Fibroblast of lung (primary cell): ENCODE measurements at places on chromosomes 1 and 21. TPM values are rescaled to one million over a fixed set of nuclear protein-coding genes. Genes with fewer than 3 reads are reported as not detected.
A peak's percentile ranks its signal among the peaks of the same experiment; 100 is the strongest.

- no peak for DNase-seq
- H3K4me3 ChIP-seq, result no peak overlapping the region
- no peak overlapping the region for H3K27ac ChIP-seq
- no peaks in the 10 kb centered on the region for H3K36me3 ChIP-seq
- H3K4me1 ChIP-seq, result no peaks in the 10 kb centered on the region
Observed at GRCh38 chr1:4603295-4604110, 50.9 kb upstream of the AJAP1 start.

Gene FCRL2
- polyA plus RNA-seq, result not detected in 2 replicates

Gene CAP1
- 744 and 836 TPM in 2 replicates for polyA plus RNA-seq

GRCh38 chr1:34360574-34360973 is 183.9 kb downstream of the C1orf94 start:
- no peak overlapping the region for H3K4me3 ChIP-seq
- H3K4me1 ChIP-seq, result no peaks in the 10 kb centered on the region
- H3K36me3 ChIP-seq, result no peaks in the 10 kb centered on the region
- H3K27ac ChIP-seq, result no peak overlapping the region
- DNase-seq, result peak; percentile 14

GRCh38 chr1:87305151-87305550 is 23.5 kb upstream of the LMO4 start:
- no peak overlapping the region for H3K27ac ChIP-seq
- H3K4me3 ChIP-seq, result no peak overlapping the region
- DNase-seq, result no peak

Gene FMN2
- 8.0 and 15.2 TPM in 2 replicates for polyA plus RNA-seq

Gene SMCP
- polyA plus RNA-seq, result 0.12 TPM in 1 of 2 replicates, not detected in the other

DNA sequence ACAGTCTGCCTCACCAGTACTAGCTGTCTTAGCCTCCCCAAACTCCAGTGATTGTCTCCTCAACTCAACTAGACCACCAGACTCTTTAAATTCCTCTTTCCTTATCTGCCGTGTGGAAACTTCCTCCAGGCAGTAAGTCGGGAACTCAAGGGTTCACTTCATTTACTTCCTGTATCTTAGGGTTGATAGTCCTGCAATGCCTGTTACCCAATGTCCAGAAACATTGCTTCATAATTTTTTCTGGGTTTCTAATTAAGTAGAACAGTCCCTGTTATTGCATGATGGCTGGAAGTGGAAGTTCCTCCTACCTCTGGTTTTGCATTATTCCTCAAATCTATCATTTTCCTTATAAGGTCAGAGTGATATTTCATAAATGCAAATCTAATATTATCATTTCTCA is 60.8 kb upstream of the RNF11 start:
- H3K27ac ChIP-seq, result no peak overlapping the region
- no peaks in the 10 kb centered on the region for H3K36me3 ChIP-seq
- no peaks in the 10 kb centered on the region for H3K27me3 ChIP-seq
- H3K4me1 ChIP-seq, result no peaks in the 10 kb centered on the region

GRCh38 chr1:219171192-219171935 is 2.3 kb upstream of the LYPLAL1 start:
- no peaks in the 10 kb centered on the region for H3K36me3 ChIP-seq
- no peaks in the 10 kb centered on the region for H3K4me1 ChIP-seq
- H3K27me3 ChIP-seq, result no peaks in the 10 kb centered on the region
- no peak overlapping the region for H3K27ac ChIP-seq
- DNase-seq, result peak; percentile 38
- H3K4me3 ChIP-seq, result no peak overlapping the region
